ENCODE measurements at places on chromosomes 16 and 17. TPM values are rescaled to one million over a fixed set of nuclear protein-coding genes. Genes with fewer than 3 reads are reported as not detected.
A peak's percentile ranks its signal among the peaks of the same experiment; 100 is the strongest.

Gene TBC1D10B
- 16.5 TPM for polyA plus RNA-seq

DNA sequence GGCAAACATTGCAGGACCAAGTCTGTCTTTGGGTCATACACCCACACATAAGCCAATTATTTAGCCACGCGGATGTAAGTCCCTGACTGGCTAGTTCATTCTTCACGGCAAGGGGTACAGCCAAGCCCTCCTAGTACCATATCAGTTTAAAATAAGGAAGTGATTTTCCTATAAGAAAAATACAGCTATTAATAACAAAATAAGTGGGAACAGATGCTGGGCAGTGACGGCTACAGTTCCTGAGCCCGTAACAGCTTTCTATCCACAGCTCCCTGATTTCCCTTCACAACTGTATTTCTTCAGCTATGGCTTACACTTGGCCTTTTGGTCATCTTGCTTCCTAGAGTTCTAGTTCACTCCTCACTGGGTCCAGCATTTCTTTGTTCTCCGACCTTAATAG, 542.4 kb upstream of the C16orf82 start:
- DNase-seq, result no peak

- no peak for DNase-seq
These were observed 113.2 kb upstream of the IRX5 start for GRCh38 chr16:54817432-54817831.

- no peak for DNase-seq
These were observed at the start of gene KLHL36 for GRCh38 chr16:84647828-84648594. Gene KLHL36 (plus strand): TSS chr16:84648511. CDS start chr16:84650868, 2,357 bp downstream.

- DNase-seq, result no peak
These were observed 994 bp downstream of the PITPNA start for GRCh38 chr17:1561420-1562175.

- DNase-seq, result peak; percentile 22
These were observed 211.1 kb upstream of the CHMP6 start for GRCh38 chr17:80780381-80781198.

GRCh38 chr16:75306099-75306762, 54.8 kb upstream of the BCAR1 start:
- DNase-seq, result no peak

DNA sequence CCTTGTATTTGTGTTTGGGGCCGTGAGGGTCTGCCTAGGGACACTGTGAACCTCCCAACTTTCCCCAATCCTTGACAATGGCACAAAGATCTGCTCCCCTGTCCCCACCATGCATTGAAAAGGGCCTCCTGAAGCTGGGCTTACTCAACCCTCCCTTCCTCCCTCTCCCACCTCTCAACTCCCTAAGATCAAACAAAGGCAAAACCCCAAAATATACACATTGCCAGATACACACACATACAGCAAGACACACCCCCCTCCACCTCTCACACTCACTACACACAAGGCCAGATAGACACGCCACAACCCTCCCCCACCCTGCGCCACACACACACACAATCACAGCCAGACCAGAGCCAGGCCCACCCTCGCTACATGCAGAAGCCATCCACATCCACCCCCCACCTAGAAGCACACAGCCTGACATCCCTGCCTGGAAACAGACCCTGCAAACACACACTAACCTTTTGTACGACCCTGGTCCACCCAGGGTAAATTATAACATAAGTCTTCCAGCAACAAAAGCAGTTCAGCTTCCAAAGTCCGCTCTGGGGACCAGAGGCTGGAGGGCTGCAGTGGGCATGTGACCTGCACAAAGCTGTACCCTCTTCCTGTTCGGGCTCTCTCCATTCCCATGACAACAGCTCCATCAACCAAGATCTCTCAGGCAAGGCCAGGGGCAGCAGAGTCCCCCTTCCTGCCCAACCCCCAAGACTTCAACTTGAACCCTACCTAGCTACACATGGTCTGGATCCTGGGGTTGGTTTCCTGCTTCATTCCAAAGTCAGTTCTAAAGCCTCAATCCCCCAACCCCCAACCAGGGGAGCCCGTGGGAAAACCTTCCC, 1.9 kb downstream of the PCGF2 start:
- no peak for DNase-seq

DNA sequence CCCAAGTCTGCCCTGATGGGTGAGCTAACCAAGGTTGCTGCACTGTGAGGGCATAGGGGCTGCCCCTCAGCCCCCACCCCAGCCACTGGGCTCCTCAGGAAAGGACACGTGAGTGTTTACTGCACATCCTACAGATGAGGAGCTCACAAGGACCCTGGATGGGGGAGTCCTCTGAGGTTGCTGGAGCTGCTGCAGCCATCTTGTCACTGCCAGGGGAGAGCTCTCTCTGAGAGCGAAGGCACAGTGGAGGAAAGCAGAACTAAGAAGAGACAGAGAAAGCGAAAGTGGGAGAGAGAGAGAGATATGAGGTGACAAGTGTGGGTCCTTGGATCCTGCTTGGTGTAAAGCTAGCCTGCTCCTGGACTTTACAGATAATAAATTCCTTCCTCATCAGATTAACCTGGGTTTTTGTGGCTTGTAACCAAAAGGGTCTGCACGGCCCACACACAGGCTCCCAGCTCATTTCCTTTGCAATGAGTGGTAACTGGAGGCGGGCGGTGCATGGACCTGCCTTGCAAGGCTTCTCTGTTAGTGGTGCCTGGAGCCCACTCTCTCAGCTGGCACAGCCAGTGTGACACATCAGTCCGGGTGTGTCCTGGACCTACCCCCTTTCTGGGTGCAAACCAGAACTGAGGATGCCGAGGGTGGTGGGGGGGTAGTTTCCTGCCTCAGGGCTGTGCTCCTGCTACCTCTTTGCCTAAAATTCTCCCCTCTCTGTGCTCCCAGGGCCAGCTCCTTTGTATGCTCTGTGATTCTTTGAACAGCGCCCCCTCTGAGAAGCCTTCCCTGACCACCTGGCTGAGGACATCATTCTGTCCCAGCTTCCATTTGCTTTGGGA, 14.2 kb downstream of the SNX20 start:
- DNase-seq, result no peak

- no peak for DNase-seq
These were observed 99.9 kb downstream of the EFCAB13 start for GRCh38 chr17:47423406-47424295.

DNA sequence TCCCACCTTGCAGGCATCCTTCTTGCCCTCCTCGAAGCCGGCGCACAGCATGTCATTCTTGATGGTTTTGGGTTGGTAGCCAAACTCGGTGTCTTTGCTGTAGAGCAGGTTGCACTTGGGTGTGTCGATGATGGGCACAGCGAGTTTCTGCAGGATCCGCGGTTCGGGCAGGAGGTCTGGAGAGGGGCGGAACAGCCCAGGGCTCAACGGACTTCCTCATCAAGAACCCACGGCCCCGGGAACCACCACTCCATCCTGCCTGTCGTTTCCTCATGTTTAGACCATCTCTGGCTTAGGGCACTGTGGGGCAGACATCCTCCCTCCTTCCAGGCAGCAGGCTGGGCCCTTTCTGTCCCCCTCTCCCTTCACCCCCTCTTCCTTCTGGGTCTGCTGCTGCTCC, 6.5 kb downstream of the PRSS27 start:
- DNase-seq, result no peak

- no peak for DNase-seq
These were observed 15.8 kb upstream of the AKTIP start for GRCh38 chr16:53518550-53519416.

GRCh38 chr17:20190605-20191004, 181.4 kb downstream of the SPECC1 start:
- no peak for DNase-seq

Gene PDXDC1
- polyA plus RNA-seq, result 68.6 TPM

Gene HSD11B2
- polyA plus RNA-seq, result 0.07 TPM

Gene ZFHX3
- 2.8 TPM for polyA plus RNA-seq

GRCh38 chr17:80694992-80695912, 150.6 kb downstream of the RPTOR start:
- DNase-seq, result no peak

Gene SLX1B
- 7.6 TPM for polyA plus RNA-seq

DNA sequence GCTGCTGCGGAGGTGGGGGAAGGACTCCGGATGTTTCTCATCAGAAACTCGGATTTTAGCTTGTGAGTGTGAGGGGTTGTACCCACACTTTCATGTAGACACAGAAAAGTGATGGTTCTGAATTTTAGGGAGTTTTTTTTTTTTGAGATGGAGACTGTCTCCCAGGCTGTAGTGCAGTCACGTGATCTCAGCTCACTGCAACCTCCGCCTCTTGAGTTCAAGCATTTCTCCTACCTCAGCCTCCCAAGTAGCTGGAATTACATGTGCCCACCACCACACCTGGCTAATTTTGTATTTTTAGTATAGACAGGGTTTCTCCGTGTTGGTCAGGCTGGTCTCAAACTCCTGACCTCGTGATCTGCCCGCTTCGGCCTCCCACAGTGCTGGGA, 22.4 kb upstream of the GNG13 start:
- DNase-seq, result no peak

DNA sequence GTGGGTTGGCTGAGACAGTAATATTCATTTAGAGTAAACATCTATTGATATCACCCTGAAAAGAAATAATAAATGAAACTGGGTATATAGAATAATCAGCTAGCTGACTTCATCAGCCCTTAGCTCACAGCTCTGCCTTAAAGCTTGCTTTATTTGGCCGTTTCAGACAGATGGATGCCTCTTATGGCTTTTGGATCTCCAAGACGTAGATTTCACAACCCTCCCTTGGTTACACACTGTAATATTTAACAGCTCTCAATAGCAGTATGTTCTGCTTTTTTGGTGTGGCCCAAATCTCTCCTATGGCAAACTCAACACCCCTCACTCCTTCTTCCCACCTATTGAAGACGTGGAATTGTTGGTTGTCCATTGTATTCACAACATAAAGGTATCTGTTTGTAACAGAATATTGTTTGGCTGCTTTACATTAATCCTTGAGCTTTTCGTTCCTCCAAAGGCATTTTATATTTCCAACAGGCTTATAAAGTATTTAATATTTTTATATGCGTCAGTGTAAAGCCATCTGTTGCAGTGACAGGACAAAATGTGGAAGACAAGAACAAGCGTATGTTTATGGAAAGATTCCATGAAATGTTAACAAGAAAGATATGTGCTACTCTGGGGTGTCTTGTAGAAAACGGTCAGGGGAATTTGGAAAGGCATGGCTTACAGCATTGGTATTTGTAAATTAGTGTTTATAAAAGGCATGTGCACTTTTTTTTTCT, 837.0 kb upstream of the RBFOX1 start:
- DNase-seq, result no peak

GRCh38 chr17:2051933-2052559, 2.9 kb upstream of the HIC1 start:
- DNase-seq, result no peak

Gene CA7
- polyA plus RNA-seq, result not detected

- DNase-seq, result no peak
These were observed 276.6 kb upstream of the TNRC6C start for GRCh38 chr17:77681861-77682260.

Gene PDIA2
- 0.13 TPM for polyA plus RNA-seq

Gene TMEM106A
- polyA plus RNA-seq, result 7.0 TPM

- no peak for DNase-seq
These were observed 1.2 kb upstream of the ZKSCAN2 start for GRCh38 chr16:25258861-25259179.

GRCh38 chr17:60748204-60748603, 70.6 kb downstream of the BCAS3 start:
- no peak for DNase-seq

GRCh38 chr17:16023881-16024280, 24.3 kb downstream of the TTC19 start:
- no peak for DNase-seq

All from BJ (cell line).